KG1 (cell line): ENCODE measurements at places on chromosomes 3 and 15.

GRCh38 chr15:48541341-48542278, 103.9 kb downstream of the FBN1 start:
- no peak for DNase-seq

- no peak for DNase-seq
These were observed 91.5 kb downstream of the MEX3B start for GRCh38 chr15:81954158-81954783.

DNA sequence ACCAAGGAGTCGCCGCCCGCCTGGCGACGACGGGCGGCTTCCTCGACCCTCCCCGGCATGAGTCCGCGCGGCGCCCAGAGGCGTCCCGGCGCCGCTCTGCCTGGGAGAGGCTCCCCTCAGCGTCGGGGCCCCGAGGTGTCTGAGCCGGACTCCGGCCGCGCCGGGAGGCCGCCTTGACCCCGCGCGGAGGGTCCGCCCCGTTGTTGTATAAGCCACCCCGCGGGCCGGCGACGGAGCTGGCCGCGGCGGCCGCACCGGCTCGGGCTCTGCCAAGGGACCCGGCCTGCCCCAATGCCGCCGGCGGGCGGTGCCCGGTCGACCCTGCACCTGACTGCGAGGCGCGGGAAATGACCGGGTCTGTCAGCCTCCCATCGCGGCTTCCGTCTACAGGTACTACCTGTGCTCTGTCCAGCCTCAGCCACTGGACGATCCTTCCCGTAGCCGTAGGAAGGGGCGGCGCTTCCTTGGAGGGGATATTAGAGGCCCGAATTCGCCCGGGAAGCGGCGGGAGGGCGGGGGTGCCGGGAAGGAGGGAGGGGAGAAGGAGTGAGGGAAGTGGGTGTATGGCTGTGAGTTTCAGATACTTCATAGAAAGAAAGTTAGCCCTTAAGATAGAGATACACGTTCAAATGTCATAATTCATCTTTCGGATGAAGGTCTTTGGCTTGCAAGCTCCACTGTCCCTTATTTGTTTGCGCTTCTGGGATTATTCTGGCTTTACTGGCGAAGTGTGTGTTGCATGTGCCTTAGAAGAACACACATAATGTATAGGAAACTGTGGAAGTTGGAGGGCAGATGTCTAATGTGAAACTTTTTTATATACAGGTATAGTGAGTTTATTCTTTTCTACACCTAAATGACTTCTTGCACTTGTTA, 620 bp downstream of the ABHD5 start:
- DNase-seq: no peak

DNA sequence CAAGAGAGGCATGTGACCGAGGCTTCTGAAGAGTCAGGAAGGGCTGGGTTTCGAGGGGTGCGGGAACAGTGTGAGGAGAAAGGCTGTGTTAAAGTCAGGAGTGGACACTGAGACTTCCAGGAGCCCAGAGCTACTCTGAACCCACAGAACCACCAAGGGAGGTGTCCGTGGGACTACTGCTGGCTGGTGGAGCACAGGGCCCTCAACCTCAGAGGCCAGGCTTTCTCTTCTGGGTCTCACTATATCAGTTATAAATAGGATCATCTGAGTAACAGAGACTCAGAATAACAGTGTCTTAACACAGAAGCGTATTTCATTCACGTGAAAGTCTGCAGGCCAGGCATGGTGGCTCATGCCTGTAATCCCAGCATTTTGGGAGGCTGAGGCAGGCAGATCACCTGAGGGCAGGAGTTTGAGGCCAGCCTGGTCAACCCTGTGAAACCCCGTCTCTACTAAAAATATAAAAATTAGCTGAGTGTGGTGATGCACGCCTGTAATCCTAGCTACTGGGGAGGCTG, 113.6 kb downstream of the TMEM266 start:
- no peak for DNase-seq

DNA sequence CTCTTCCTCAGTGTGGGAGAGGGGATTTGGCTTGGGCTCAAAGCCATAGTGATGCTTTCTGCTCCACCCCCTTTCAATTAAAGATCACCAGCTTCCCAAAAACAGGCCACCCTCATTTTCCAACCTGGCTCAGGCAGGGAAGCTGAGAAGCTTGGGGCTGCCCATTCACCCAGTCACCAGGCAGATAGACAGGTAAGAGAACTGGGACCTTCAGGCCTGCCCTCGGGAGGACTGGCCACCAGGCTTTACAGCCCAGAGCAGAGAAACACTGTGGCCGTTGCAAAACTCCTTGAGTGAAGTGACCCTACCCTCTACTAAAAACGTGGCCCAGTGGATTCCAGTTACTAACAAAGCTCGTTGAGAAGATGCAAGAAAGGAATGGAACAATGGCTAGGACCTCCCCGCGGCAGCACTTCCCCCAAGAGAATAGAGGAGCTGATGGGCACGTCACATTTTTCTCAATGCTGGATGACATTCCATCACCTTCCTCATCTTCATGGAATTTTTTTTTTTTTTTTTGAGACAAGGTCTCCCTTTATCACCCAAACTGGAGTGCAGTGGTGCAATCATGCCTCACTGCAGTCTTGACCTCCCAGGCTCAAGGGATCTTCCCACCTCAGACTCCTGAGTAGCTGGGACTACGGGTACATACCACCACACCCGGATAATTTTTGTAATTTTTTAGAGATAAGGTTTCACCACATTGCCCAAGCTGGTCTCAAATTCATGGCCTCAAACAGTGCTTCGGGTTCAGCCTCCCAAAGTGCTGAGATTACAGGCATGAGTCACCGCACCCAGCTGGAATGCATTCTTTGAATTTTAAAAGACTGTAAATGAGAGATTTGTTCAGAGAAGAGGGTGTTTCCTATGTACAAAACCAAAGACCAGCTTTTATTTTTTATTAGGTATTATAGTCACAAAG, 37.9 kb downstream of the LIPC start:
- no peak for DNase-seq

DNA sequence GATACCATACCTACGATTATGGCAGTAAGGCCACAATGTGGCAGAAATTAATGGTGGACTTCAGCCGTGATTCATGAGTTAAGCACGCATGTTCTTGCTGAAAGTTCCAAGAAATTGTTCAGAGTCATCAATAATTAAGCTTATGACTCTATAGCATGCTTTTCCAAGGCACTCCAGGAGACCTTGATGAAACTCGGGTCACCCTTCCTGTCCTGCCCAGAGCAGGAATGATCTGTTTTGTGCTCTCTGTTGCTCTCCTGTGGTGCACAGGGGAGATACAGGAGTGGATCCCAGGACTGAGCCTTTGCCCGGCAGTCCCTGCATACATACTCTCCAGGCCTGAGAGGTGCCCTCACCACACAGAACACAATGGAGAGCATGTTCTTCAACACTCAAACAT, 141.6 kb upstream of the SLC2A2 start:
- no peak for DNase-seq

GRCh38 chr15:57598346-57598745, 6.6 kb downstream of the MYZAP start:
- no peak for DNase-seq
